ENCODE measurements at places on chromosomes 16 and 17.

GRCh38 chr16:54931120-54932014, 702 bp downstream of the IRX5 start:
- no peak for DNase-seq

- no peak for DNase-seq
Observed at GRCh38 chr17:27438348-27438998, 17.8 kb upstream of the KSR1 start.

DNA sequence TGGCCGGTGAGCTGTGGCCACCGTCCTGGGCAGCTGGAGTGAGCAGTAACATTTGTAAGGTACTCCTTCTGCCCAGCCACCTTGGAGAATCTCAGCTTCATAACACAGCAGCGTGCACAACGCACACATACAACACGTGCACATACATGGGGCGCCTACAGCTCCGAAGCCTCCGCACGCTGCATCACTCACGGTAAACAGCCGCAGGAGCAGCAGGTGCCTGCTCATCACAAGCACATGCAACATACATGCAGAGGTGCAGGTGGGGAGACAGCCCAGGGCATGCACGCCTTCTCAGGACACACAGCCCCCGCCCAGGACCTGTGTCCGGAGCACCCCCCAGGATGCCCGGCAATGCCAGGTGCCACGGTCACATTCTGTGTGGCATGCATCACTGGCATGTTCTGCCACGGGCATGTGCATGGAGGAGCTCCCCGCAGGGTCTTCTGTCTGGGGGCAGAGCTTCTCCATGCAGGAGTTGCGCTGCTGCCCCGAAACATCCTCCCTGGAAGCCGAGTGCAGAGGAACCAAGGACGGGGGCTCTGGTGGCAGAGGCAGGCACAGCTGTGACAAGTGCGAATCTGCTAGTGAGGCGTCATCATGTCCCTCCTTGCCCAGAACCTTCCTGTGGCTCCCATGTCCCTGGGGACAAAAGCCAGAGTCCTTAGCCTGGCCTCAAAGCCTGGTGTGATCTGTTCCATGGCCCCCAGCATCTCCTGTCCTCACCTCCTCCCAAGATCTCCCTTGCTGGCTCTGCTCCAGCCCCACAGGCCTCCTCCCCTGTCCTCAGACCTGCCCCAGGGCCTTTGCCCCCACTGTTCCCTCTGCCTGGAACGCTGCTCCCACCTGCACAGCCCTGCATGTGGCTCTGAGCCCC, 184.0 kb upstream of the GSE1 start:
- no peak for DNase-seq

GRCh38 chr17:28598389-28598788, 436 bp downstream of the SPAG5 start:
- DNase-seq: no peak

DNA sequence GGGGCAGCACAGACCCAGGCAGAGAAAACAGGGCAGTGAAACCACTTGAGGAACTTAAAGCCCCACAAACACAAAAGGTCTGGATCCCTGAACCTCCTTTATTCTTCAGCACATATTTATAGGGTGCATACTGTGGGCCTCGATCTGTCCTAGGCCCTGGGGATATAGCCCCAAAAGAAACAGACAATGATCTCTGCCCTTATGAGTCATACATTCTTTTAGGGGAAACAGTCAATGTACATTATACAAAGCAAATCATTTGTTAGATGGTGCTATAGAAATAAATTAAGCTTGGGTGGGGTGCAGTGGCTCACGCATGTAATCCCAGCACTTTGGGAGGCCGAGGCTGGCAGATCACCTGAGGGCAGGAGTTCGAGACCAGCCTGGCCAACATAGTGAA, 10.0 kb upstream of the HES7 start:
- no peak for DNase-seq

GRCh38 chr17:57783338-57783742, 38.2 kb upstream of the CCDC182 start:
- DNase-seq: peak; percentile 82

GRCh38 chr16:10608687-10609401, 28.4 kb upstream of the EMP2 start:
- DNase-seq: no peak

DNA sequence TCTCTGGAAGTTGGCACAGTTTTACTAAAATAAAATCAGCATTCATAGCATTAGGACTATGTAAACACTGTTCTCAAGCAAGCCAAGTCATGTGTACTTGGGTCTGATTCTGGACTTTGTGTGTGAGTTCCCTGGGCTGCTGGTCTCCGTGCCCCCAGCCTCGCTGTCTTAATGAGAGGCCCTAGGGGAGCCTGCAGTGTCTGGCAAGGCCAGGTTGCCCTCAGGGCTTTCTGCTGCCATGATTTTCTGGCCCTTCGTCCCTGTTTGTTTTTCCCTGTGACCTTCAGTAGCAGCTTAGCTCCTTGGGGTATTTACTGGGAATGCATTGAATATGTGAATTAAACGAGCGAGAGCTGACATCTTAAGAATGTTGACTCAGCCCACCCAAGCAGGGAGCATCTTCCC, 161.8 kb downstream of the RPTOR start:
- DNase-seq: no peak

DNA sequence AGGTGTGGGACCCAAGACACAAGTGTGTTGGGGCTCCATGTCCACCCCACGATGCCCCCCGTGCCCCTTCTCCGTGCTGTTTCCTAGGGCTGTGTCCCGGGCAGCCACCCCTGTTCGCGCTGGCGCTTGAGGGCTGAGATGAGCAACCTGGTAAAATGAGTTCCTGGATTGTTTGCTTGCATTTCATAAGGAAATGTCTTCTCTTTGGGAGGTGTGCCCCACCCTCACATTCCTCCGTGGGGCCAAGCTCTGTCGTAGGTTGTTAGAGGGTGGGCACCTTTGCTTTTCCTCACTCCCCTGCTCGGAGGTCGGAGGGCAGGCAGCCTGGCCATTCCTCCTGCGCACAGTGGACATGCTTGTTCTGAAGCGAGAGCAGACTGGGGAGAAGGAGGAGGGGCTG, 171.3 kb upstream of the CHMP6 start:
- DNase-seq: no peak

DNA sequence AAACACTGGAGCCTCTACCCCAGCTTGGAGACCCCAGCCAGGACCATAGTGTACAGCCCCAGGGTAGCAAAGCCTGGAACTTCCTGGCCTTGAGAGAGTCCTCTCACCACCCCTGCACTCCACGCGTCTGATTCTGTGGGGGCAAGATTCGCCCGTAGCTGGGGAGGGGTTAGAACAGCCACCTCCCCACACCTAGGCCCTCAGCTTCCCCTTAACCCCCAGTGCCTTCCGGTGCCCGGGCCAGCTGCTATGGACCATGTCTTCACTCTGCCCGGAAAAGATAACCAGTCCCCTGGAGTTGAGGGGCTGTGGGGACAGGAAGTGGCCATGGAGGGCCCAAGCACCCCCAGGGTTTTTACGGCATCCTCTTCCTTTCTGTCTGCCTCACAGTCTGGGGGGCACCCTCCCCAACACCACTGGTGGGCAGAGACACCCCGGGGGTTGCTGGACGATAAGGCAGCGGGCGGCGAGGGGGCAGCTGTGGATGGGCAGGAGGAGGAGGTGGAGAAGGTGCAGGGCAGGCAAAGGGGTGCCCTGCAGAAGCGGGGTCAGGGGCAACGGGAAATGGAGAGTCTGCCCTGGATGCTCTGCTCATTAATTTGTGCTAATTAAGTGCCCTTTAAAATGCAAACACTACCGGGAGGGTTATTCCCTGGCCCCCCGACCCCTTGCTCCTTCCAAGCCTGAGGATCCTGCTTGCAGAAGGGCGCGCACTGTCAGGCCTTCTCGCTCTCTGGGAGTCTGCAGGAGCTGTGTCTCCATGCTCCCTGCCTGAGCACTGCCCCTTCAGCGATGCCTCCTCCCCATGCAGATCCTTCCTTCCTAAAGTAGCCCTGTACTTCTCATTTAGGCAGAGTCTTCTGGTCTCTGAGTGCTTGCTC, 2.4 kb downstream of the PRSS27 start:
- DNase-seq: no peak

- DNase-seq: peak; percentile 55
Observed at GRCh38 chr17:51860954-51861561, 297.5 kb downstream of the CA10 start.

DNA sequence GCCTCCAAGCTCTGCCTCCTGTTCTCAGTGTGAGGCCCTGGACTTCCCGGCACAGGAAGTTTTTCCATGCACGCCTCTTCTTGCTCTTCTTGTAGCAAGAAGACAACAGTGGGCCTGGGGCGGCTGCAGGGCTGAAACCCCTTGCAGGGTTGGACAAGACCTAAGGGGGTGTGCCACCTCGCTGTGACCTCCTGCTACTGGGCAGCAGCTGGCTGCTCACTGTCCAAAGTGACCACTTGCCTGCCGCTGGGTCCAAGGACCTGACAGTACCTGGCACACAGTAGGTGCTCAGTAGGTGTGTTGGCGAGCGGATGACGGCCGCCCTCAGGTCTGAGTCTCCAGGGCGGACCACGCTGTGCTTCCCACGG, 331.6 kb downstream of the C16orf95 start:
- no peak for DNase-seq

DNA sequence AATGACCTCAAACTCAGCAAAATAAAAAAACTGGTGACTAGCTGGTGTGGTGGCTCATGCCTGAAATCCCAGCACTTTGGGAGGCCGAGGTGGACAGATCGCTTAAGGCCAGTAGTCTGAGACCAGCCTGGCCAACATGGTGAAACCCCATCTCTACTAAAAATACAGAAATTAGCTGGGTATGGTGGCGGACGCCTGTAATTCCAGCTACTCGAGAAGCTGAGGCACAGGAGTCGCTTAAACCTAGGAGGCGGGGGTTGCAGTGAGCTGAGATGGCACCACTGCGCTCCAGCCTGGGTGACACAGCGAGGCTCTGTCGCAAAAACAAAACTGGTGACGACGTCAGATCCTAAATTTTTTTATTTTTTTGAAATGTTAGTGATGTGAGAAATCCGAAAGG, 82.6 kb upstream of the TOB1 start:
- DNase-seq: no peak

- no peak for DNase-seq
Observed at GRCh38 chr17:59332749-59333377, 1.4 kb downstream of the YPEL2 start.

DNA sequence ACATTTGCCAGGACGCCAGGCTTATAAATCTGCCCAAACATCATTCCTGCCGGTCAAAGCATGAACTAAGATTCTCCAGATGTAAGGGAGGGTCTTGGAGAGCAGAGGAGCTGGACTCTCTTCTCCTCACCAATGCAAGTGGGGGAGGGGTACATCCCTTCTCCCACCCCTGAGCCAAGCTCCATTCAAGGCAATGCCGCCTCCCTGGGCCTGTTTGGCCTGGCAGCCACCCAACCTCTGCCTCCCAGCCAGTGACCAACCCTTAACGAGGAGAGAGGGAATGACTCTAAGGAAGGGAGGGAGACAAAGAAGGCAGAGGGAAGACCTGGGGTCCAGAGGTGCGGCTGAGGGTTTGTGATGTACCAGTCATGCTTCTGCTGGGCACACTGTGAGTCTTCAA, 13.8 kb downstream of the C17orf50 start:
- DNase-seq: no peak

GRCh38 chr17:37813751-37814150, 68.9 kb upstream of the HNF1B start:
- DNase-seq: no peak

- DNase-seq: peak; percentile 81
Observed at GRCh38 chr17:80649672-80650330, 105.2 kb downstream of the RPTOR start.

GRCh38 chr17:56167491-56167890, 14.2 kb downstream of the ANKFN1 start:
- no peak for DNase-seq

- no peak for DNase-seq
Observed at GRCh38 chr17:14156689-14157088, 80.0 kb downstream of the CDRT15 start.

- DNase-seq: no peak
Observed at GRCh38 chr17:12536472-12536871, 129.2 kb upstream of the MYOCD start.

- DNase-seq: no peak
Observed at GRCh38 chr17:65730711-65731169, 169.3 kb upstream of the AXIN2 start.

DNA sequence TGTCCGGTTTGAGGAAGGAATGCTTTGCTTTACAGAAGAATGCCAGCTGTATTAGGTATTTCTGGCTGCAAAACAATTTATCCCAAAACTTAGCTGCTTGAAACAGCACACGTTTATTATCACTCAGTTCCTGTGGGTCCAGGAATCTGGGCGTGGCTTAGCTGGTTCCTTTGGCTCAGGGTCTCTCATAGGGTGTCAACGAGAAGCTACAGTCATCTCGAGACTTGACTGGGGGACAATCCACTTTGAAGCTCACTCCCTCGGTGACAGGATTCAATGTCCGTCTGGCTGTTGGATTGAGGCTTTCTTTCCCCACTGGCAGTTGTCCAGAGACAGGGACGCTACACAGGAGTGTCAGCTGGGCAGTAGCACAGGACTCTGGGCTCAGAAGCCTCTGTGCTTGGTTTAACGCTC, 9.6 kb upstream of the RHBDF2 start:
- DNase-seq: no peak

DNA sequence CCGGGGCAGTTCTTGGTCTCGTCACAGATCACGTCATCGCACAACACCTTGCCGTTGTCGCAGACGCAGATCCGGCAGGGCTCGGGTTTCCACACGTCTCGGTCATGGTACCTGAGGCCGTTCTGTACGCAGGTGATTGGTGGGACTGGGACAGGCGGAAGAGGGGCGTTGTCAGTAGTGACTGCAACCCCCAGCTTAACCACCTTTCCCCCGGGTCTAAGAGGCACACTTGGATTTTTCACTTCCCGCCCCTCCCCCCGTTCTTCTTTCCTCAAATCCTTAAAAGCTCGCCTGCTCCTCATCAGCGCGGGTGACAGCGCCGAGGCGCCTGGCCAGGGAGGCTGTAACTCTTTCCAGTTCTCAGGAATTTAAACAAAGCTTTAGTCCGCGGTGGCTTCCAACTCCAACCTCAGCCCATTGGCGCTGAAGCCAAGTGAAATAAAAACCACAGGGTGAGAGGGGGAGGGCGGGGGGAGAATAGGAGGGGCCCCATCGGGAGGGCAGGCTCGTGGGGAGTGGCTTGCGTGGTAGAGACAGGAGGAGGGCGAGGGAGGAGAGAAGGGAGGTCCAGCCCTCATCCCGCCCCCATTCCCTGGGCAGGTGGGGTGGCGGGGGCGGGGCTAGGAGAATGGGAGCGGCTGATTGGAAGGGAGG, 1.5 kb downstream of the COL1A1 start:
- DNase-seq: peak; percentile 67

DNA sequence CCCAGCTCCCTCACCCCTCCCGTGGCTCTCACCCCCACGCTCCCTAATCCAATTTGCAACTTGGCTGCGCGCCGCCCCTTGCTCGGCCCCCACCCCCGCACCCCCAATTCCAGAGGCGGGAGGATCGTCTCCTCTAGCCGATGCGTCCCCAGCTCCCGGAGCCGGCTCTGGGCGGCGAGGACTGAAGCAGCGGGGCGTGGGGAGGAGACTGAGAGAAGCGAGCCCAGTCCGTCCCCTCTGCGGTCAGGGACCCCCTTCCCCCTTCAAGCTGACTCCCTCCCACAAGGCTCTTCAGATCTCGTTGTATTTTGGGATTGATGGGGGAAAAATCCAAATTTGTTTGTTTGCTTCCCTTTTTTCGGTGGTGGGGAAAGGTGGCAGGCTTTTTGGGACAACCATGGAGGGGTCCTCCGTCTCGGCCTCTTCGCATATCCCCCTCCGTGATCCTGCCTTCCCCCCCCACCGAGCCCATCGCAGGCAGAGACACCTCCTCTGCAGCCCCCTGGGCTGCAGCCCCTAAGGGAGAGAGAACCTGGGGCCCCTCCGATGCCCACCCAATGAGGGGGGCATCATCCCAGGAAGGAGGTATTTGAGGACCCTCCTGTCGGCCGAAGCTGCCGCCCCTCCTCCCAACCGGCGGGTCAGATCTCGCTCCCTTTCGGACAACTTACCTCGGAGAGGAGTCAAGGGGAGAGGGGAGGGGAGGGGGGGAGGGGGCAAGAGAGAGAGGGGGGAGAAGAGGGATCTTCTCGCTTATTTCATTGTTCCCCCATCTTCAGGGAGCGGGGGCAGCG, 466 bp downstream of the NEUROD2 start:
- no peak for DNase-seq
